ENCODE measurements at places on chromosomes 7 and 10. TPM values are rescaled to one million over a fixed set of nuclear protein-coding genes. Genes with fewer than 3 reads are reported as not detected.

COMTD1 gene
- total RNA-seq: 5.6 TPM

TAC1 gene
- 3.4 TPM for total RNA-seq

CDC14C gene
- 0.22 TPM for total RNA-seq

PRF1 gene
- total RNA-seq: 0.71 TPM

KAT6B gene
- 136 TPM for total RNA-seq

PILRA gene
- 1.8 TPM for total RNA-seq

ITGB8 gene
- total RNA-seq: 148 TPM

LFNG gene
- total RNA-seq: 42.2 TPM
